ENCODE measurements at places on chromosomes 4 and X.

DNA sequence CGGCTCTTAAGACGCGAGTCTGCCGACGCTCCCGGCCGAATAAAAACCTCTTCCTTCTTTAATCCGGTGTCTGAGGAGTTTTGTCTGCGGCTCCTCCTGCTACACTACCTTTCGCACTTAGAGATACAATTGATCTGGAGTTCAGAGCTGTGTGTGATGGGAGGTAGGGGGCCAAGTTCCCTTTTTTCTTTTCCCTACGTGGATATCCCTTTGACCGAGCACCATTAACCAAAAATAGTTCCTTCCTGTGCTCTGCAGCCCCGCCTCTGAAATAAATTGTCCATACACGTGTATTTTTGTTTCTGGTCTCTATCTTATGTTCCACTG lies 555 bp upstream of the PGM2 start:
- no peak for DNase-seq

DNA sequence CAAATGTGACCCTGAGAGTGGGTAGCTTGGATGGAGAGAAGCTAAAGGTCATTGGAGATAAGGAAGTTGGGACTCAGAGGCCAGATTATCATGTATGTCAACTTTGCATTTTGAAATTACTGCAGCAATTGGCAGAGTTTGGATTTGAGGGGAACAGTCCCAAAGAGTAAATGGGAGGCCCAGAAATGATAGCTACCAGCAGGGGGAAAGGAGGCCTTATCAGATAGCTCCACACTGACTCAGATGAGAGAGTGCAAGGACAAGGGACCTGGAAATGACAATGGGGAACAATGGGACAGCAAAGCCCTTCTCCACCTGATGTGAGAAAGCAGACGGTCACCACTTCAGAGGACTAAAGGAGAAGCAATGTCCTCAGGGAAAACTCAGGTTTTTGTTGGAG lies 201.5 kb upstream of the JADE1 start:
- DNase-seq: no peak

DNA sequence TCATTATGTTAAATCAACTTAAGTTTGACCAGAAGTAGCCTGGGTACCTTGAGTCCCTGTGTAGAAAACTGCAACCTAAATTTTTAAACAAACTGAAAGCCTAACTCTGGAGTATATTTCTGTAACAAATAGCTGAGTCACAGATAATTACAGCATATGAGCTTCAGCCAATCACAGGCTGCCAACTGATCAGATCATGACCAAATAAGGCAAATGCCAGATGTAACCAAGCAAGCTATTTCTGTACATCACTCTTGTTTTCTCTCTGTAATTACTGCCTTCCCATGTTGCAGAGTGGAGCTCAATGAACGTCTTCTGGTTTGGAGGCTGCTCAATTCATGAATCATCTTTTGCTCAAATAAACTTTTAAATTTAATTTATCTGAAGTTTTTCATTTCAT lies 980.9 kb upstream of the DIAPH2 start:
- no peak for DNase-seq

GRCh38 chr4:110049951-110050925 lies 137.6 kb downstream of the EGF start:
- DNase-seq: peak; percentile 23

DNA sequence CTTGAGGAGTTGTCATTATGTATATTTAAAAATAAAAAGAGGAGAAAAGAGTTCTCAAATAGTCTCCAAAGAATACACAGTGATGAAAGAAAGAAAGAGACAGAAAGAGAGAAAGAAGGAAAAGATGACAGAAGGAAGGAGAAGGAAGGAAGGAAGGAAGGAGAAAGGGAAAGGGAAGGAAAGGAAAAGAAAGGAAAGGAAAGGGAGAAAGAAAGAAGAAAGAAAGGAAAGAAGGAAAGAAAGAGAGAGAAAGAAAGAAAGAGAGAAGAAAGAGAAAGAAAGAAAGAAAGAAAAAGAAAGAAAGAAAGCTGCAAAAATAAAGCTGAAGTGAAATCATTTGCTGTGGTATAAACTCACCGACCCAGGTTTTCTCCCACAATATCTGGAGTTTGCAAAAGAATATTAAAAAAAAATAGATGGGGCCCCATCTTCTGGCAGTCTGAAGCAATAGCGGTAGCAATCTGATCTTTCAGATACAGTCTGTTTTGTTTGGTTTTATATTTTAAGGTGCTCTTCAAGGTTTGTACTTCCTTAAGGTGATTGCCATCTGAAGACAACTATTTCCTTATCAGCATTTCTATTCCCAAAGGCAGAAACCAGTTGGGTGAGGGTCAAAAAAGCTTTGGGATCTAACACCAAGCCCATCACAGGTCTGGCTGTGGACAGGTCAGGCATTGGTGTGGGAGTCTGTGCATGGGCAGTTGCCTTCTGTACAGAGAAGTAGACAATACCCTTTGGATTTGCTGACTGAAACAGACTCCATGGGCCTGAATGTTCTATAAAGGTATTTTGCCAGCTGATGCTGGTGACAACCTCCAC lies 160.4 kb downstream of the CPEB2 start:
- DNase-seq: no peak

DNA sequence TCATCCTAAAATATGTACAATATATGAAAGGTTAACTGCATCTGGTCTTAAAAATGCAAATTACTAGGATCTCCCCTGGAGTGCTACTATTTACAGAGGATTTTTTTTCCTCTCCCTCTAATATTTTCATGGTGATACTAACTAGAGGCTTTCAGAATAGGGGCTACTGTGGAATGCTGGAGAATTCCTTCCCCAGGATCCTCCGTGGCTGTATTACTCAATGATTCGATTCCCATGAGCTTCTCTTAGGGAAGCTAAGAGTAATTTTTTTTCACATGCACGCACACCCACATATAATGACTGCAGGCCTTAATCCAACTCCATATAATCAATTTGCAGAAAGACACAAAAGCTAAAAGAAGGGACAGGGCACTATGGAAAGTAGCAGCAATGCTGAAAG lies 184.7 kb downstream of the ARHGAP6 start:
- DNase-seq: no peak

GRCh38 chr4:143163614-143164013 lies 21.1 kb upstream of the USP38 start:
- DNase-seq: no peak

DNA sequence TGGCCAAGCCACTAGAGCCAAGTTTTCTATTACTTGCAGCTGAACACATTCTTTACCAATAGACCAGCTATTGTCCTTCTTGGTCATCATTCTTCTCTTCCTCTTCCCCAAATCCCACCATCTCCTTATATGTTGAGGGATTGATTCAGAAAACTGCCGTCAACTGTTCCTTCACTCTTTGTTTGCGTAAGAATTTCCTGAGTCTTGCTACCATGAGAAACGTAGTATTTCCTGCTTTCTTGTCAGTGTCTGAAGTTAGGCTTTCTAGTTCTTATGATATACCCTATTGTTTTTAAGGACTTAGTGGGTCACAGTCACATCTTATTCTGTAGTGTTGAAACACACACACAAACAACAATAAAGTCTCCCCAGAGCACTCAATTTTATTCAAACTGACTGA lies 20.1 kb downstream of the IGFBP7 start:
- DNase-seq: no peak

GRCh38 chrX:131987252-131987651 lies 35.9 kb upstream of the STK26 start:
- no peak for DNase-seq

- DNase-seq: no peak
Measured at GRCh38 chrX:108264376-108264775, 172.8 kb downstream of the ATG4A start.

GRCh38 chr4:188839704-188840103 lies 700.5 kb downstream of the TRIML1 start:
- DNase-seq: no peak

GRCh38 chrX:9132036-9132638 lies 98.2 kb upstream of the FAM9B start:
- no peak for DNase-seq
